HS-5 (cell line): ENCODE measurements at places on chromosomes 12 and 14.

GRCh38 chr12:86721713-86722397 is 465.7 kb upstream of the MGAT4C start:
- DNase-seq, result no peak

DNA sequence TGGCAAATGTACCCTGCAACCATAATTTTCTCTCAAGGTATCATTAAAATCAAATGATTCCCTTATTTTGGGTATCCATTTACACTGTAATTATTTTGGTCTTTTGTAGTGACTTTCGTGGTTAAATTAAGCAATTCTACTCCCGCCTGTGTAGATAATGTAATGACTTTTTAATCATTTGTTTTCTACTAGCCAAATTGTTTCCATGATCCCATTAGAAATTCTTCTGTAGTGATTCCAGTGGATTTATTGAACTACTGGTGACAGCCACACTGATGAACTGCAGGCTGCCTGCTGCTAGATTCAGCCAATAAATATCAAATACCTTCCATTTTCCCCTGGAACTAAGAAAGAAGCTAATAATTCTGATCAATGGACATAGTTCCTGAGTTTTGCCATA is 96.0 kb downstream of the WIF1 start:
- no peak for DNase-seq

DNA sequence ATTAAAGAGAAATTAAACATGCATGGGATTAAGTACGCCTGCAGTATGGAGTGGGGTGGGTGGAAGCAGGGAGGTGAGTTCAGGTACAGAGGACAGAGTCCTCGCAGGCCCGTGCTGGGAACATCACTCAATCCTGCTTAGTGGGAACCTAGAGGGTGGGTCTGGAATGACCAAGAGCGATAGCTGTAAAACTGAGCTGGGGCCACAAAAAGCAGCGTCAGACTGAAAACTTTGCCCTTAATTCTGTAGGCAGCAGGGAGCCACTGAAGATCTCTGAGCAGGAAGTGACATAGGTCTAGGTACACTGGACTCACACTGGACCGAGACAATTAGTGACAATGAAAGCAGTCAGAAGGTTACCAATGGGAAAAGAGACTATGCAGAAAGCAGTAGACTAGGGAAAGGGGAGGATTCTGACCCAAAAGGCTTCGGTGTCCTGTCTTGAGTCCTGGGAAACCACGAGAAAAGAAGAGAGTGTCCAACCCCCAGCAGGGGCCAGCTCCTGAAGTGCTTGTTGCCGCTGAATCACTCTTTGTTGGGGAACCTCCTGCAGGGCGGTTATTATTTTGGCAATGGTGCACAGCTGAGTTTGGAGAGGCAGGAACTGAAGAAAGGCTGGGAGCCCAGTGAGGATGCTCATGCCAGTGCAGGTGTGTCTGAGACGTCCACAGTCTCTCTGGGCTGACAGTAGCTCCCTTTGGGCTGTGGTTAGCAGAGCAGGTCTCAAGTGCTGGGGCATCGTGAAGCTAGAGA is 97.4 kb downstream of the PLXNC1 start:
- DNase-seq, result no peak

- DNase-seq, result no peak
These were observed 10.6 kb upstream of the CDKL1 start for GRCh38 chr14:50407111-50407812.

GRCh38 chr12:65164774-65165173 is 4.6 kb upstream of the LEMD3 start:
- DNase-seq, result no peak

- DNase-seq, result no peak
These were observed 1129.2 kb downstream of the SLC16A7 start for GRCh38 chr12:60724984-60725383.

- DNase-seq, result no peak
These were observed at the start of gene HCAR1 for GRCh38 chr12:122730215-122731014. Gene HCAR1, minus strand, starts transcription at chr12:122730844. Its CDS starts 505 bp downstream, at chr12:122730339.

GRCh38 chr12:85804663-85805062 is 31.5 kb downstream of the RASSF9 start:
- DNase-seq, result peak; percentile 38

GRCh38 chr12:54384591-54385041 is at the start of gene ZNF385A:
Gene ZNF385A, minus strand, starts transcription at chr12:54384733. Its CDS starts 219 bp downstream, at chr12:54384514.
- DNase-seq, result no peak

GRCh38 chr14:76322594-76323220 is 53.2 kb upstream of the ESRRB start:
- no peak for DNase-seq

DNA sequence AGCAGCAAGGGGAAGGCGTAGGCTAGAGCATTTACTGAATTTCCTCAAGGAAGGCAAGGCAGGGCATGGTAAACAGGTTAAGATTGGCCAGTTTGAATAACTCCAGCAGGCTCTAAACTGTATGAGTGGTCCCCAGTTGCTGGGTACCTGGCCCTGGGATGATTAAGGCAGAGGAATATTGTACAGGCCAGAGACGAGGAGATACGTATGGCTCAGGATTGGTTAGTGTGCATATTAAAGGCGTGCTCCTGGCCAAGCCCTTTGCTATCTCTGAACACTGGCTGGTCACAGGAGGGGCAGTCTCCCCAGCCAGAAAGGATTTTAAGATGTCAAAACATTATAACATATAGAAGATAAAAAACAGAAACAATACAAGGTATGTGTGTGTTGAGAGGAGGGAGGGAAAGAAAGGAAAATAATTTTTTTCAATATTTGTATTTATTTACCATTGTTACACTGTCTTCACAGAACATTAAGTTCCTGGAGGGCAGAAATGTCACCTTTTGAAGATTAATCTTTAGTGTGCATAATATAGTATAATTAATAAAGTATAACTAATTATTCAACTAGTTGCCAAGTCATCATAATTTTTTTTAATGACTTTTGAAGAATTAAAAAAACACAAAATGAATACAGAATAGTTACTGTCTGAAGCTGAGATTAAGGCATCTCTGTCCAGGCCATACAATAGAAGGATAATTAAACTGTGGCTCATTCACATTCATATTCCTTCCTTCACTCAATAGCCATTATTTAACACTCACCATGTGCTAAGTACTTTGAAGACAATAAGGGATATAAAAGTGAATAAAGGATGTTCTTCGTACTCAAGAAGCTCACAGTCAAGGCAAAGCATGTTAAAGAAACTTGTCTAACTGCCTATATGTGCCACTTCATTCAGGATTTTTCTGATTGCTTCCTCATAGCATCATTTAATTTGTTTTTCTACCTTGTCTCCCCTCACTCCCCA is 41.9 kb downstream of the DCP1B start:
- DNase-seq, result no peak

- DNase-seq, result no peak
These were observed 4.6 kb downstream of the SSH1 start for GRCh38 chr12:108852674-108853309.

- no peak for DNase-seq
These were observed 173.9 kb downstream of the NDUFA12 start for GRCh38 chr12:94829552-94829951.

GRCh38 chr12:88662961-88663360 is 82.7 kb upstream of the KITLG start:
- no peak for DNase-seq

DNA sequence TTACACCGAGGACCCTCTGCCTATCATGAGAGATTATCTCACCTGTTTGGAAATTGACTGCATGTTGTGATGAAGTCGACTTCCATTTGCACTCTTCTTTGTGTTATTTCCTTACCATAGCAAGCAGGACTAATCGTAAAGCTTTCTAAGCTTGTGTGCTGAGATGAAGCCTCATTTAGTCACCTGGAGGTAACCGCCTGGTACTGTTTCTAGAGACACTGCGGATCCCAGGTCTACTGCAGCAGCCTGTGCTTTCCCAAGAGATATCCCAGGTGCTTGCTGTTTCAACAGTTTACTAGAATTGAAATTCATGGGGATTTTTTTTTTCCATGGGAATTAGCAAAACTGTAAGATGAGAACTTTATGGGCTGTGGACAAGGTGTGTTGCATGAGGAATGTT is 131.8 kb downstream of the PTPRR start:
- DNase-seq, result no peak

GRCh38 chr12:120630104-120630892 is 10.1 kb upstream of the CABP1 start:
- no peak for DNase-seq

DNA sequence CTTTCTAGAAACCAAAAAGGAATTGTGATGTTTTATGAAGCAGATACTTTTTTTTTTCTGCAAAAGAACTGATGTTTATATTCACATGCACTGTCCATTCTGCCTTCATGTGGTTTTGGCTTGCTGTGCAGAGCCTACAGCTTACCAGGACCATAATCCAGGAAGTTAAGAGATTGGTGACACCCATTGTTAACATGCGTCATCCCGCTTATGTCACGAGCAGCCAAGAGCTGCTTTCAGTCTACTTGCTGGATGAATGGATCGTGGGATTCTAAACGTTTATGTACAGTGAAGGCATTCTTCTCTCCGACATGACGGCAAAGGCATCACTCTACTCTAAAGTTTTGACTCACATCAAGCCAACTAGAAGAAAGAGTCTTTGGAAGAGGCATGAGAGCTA is 76.6 kb downstream of the PAX9 start:
- DNase-seq, result no peak

DNA sequence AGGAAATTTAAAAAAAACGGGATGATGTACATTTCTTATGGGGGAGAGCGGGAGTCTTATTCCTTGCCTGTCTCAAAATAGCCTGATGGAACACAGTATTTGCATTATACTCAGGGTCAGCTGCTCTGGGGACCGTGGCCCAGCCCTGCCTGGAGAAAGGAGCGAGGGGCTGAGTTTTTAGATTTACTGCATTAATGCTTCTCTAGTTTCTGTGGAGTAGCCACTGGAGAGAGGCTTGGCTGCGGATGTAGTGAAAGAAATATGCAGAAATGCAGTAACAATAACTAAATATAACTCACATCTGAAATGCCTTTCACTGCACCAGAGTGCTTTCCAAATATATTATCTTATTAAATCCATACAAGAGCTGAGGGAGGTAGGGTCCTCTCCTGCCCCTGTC is 87.6 kb upstream of the MAP1LC3B2 start:
- no peak for DNase-seq

GRCh38 chr14:46818147-46818546 is 166.6 kb upstream of the RPL10L start:
- no peak for DNase-seq

GRCh38 chr12:12734054-12734453 is 16.9 kb downstream of the CDKN1B start:
- DNase-seq, result no peak

- no peak for DNase-seq
These were observed 64.9 kb upstream of the FAM181A start for GRCh38 chr14:93862265-93862664.

- DNase-seq, result no peak
These were observed 6.2 kb downstream of the NCOR2 start for GRCh38 chr12:124561231-124561630.

- no peak for DNase-seq
These were observed 808 bp downstream of the MSI1 start for GRCh38 chr12:120367924-120368788.

GRCh38 chr12:47813511-47814196 is 6.0 kb downstream of the HDAC7 start:
- DNase-seq, result no peak

- DNase-seq, result no peak
These were observed 13.8 kb upstream of the OR9K2 start for GRCh38 chr12:55112378-55112875.

GRCh38 chr14:82488473-82488872 is 954.8 kb upstream of the SEL1L start:
- DNase-seq, result no peak

- DNase-seq, result no peak
These were observed 7.9 kb downstream of the GALNT9 start for GRCh38 chr12:132321321-132322118.

GRCh38 chr14:75144944-75145343 is 18.1 kb upstream of the NEK9 start:
- DNase-seq, result no peak

DNA sequence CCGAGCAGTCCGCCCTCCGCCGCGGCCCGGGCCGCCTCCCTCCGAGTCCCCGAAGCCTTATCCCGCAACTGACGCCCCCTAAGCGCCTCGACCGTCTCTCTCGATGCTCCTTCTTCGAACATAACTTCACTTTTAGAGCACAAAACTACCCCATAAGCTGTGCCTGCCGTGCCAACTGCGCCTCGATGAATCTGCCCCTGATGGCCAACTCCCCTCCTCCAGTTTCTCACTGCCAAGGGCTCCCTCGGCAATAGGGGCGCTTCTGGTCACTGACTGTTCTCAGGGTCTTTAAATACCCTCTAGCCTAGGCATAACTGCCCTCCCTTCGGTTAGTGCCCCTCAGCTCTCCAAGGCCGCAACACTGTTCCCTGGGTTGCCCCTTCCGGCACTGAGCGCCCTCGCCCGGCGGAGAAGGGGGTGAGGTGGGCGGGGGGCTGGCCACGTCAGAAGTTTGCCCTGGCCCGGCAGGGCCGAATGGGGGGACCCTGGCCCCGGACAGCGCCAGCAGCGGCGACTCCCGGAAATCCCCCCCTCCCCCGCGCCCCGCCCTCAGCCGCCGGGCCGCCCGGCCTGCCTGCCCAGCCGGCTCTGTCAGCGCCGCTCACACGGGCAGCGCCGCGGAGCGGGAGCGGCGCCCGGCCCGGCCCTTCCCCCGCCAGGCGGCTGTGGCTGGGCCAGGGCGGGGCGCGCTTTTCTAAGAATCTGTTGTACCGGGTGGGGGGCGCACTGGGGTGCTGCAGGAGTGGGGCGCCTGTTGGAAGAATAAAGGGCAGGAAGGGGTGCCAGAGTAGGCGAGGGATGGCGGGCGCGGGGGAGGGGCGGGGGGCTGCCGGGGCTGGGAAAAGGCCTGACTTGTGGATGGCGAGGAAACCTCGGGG is 10.6 kb downstream of the RARG start:
- no peak for DNase-seq

DNA sequence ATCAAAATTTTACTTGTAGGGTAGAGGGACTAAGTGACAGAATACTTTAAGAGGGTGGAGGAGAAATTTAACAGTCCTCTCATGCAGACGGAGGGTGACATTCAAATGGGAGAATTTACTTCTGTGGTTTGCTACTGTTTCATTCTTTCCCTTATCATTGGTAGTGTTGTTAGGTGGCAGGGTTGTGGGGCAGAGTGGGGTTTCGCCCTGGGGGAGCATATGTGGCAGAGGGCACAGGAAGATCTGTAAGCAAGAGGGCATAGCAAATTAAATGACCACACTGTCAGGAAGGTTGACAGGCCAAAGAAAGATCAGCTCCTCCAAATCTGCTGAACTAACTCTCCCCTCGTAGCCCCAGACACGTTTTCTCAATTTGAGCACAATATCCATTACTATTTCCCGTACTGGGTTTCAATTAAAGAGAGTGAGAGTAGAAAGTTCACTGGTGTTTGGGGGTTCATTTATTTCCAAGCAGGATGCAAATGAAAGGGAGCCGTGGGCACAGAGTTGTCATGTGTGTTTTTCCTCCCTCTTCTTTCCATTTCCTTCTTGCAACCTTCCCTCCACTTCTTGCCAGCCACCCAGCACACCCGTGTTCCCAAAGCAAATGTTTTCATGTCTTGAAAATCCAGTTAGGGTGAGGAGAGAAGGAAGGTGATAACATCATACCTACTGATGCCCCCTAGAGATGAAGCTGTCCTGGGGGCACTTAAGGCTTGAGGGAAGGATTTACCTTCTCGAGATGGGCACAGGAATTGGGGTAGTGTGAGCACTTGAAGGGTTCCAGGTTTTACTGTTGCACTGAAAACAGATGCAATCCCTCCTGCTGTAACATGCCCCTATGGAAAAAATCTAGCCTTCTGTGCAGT is 6.5 kb upstream of the TBX3 start:
- no peak for DNase-seq

GRCh38 chr12:92065639-92066038 is 80.0 kb downstream of the BTG1 start:
- DNase-seq, result no peak
